ENCODE measurements at places on chromosomes 6 and 20. TPM values are rescaled to one million over a fixed set of nuclear protein-coding genes. Genes with fewer than 3 reads are reported as not detected.

Gene TFAP2D
- total RNA-seq, result not detected

Gene XKR7
- total RNA-seq, result not detected

Gene SLC22A16
- not detected for total RNA-seq

DNA sequence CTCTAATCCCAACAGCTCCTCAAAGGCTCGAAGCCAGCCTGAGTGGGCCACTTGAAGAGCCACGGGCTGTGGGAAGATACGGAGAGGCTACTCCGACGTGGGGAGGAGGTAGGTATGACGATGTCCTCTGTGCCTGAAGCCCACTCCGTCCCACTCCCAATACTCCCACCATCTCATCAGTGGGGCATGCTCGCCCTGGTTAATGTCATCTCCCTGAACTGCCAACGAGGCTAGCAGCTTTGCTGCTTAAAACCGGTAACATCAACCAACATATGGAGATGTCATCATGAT, 11.1 kb downstream of the NRN1 start:
- no peak for DNase-seq

Gene GPLD1
- 0.17 TPM for total RNA-seq

- DNase-seq, result no peak
These were observed 193.6 kb upstream of the CEP162 start for GRCh38 chr6:84421031-84421430.

Gene COL9A3
- 1.9 TPM for total RNA-seq

Gene SCGN
- not detected for total RNA-seq

DNA sequence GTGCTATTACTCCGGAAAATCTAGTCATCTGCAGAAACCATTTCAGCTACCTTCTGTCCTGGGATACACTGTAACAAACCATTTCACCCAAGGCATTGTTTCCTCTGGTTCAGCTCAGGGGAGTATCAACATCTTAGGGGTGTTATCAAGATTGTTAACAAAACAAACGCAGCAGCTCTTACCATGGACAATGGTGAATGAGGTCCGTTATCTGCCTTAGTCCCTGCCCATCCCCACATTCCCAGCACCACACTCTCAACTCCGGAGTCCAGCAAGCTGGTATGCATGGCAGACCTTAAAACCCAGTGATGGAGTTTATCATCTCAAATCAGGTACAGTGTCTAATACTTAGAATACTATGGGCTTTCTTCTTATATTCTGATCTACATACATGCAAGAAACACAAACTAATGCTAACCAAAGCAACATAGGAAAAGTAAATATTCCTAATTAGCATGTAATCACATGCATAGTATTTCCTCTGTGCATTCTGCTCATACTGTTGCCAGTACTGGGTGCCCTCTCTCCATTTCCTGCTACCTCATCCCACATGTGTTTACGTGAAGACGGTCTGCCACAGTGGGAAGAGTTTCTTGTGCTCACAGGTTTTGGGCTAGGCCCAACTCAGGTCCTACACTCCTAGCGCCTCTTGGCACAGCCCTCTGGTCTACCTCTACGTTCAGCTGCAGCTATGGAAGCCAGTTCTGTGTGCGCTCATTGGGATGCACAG, 123.9 kb downstream of the DTNBP1 start:
- DNase-seq, result no peak

DNA sequence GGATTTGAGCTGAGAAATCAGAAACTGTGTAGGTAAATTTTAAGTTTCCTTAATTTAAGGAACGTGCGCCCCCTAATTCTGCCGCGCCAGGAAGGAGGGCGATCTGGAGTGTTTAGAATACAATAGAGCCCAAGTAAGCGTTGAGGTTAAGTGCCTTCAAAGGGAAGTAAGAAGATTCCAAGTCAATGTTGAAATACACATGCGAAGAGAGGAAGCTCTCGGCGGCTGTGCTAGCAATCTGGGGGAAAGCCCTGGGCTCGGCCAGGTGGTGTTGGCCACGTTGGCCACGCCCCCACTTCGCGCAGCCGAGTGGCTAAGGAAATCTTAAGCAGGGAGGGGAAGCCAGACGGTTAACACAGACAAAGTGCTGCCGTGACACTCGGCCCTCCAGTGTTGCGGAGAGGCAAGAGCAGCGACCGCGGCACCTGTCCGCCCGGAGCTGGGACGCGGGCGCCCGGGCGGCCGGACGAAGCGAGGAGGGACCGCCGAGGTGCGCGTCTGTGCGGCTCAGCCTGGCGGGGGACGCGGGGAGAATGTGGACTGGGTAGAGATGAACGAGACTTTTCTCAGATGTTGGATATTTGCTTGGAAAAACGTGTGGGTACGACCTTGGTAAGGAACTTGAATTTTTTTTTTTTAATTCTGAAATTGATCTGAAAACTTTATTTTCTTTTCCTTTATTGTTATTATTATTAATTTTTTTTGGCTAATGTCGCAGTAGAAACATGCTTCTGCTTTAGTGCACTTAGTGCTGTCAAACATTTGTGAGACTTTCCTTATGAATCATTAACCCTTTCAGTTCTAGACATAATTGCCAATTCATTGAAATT, at the start of gene PRDM1:
TSS of gene PRDM1 (plus strand) at position 353 of the 830 bp plus-strand sequence. CDS start at position 571, 218 bp downstream.
- peak; percentile 77 for DNase-seq

GRCh38 chr20:63182425-63182824, 33.5 kb downstream of the YTHDF1 start:
- no peak for DNase-seq

GRCh38 chr6:142956726-142957125, 11.8 kb upstream of the HIVEP2 start:
- no peak for DNase-seq

DNA sequence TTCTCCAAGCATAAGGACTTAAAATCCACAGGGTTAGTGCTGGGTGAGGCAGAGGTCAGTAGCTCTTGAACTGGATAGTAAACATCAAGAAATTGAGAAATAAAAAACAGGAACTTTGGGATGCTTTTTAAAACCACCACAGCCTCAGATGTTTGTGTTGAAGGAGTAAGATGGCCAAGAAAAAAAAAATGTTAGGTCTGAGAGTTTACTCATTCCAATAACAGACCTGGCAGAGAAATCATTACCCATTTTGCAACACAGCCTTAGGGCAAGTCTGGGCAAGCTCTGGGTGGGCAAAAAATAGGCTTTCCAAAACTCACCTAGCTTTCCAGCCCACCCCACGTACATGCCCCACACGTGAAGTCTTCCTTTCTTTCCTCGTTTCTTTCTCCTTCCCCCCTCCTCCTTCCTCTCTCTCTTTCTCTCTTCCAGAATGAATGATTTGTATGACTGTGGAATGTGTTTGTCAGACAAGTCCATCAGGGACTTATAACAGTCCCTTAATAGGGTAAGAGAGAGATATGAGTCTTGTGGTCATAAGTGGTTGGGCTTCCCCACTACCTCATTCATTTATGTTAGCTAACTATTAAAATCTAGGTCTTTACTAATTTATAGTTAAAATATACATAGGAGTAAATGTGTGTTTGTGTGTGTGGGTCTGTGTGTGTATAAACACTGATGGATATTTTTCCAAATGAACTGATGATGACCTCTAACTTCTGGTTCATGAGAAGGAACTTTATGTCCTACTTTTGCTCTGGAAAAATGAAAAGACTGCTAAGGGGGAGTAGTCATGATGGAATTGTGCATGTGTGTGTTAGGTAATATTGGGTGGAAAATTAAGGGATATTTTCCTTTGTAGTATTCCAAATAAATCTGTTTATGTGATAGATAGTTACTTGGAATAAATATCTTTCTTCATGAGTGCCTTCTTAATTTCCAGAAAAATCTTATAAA, 18.0 kb upstream of the DSE start:
- DNase-seq, result no peak

GRCh38 chr6:132962936-132963868, 148.8 kb downstream of the RPS12 start:
- peak; percentile 76 for DNase-seq

DNA sequence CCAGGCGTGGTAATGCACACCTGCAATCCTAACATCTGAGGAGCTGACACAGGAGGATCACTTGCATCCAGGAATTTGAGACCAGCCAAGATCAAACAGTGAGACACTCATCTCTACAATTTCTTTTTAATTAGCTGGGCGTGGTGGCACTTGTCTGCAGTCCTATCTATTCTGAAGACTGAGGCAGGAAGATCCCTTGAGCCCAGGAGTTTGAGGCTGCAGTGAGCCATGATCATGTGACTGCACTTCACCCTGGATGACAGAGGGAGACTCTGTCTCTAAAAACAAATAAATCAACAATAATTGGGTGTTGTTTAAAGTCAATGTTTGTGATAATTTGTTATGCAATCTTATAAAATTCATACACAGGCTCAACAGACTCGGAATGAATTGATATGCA, 18.0 kb upstream of the HLA-A start:
- no peak for DNase-seq

GRCh38 chr20:11437611-11438380, 479.9 kb upstream of the BTBD3 start:
- DNase-seq, result no peak

DNA sequence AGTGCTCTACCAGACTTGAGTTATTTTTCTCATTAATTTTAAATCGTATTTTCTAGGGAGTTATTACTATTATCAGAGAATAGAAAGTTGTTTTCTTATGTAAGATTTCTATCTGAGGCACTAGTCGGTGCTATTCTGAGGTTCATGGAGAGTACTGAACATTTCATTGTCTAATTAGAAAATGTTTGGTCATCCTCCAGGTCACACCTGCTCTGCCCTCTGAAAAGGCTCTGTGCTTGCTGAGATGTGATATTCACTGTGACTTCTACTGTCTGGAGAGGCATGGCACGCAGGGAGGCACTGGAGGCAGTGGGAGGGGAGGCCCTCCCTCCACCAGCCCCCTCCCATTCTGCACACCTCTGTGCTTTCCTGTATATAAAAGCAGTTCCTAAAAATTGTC, 3.0 kb downstream of the SYNDIG1 start:
- no peak for DNase-seq

- no peak for DNase-seq
These were observed 14.2 kb upstream of the FRK start for GRCh38 chr6:116074732-116075390.

DNA sequence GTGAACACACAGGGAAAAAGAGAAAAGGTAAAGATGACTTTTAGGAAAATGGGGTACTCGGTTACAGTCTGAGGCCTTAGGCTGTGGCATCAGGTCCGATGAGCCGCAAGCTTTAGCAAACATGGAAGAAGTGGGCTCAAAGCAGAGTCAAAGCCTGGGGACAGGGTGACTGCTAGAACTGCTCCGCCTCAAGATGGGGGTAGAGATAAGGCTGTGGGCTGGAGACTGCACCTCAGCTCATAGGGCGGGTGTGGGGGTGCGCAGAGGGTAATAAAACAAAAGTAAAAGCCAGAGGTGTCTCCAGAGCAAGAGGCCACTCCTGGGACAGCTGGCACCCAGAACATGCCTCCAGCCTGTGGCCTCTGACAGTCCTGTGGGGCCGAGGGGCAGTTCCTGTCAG, 21.3 kb upstream of the SYNDIG1 start:
- no peak for DNase-seq

DNA sequence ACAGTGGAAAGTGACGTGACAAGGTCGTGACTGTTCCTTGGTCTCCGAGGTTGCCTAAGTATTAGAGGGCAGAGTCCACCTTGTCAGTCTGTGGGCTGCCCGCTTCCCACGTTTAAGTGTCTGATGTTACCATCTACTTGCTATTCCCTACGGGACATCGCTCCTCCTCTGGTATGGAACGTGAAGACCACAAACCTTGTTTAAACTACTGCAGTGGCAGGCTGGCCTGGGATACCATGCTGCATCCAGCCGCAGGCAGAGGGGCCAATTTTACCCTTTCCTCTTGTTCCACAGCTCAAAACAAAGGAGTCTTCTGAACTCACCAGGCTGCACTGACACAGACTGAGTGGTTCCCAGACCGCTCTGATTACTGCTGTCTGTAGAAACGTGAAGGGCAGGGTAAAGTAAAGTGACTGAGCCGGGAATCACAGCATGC, 275.9 kb downstream of the FOXC1 start:
- DNase-seq, result no peak

Gene IP6K3
- total RNA-seq, result under 0.01 TPM

DNA sequence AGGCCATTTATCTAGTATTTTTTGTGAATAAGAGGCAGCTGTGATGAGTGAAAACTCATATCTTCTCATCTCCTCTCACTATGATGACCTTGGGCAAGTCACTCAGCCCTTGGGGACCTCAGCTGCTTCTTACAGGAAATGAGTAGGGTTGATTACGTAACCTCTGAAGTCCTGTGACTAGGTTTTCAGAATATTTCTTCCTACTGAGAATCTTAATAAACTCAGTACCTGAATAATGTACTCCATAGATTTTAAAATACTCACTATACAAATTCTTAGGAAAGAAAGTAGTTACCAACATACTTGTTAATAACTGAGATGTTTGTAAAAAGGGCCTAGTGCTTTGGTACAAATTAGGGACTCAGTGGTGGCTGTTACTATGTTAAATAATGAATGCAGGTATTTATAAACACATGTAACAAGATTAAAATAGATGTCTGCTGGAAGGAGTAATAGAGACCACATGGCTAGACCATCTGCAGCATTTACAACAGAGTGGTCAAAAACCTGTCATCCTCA, 60.9 kb downstream of the RPRD1B start:
- peak; percentile 82 for DNase-seq

Gene RNF39
- not detected for total RNA-seq

DNA sequence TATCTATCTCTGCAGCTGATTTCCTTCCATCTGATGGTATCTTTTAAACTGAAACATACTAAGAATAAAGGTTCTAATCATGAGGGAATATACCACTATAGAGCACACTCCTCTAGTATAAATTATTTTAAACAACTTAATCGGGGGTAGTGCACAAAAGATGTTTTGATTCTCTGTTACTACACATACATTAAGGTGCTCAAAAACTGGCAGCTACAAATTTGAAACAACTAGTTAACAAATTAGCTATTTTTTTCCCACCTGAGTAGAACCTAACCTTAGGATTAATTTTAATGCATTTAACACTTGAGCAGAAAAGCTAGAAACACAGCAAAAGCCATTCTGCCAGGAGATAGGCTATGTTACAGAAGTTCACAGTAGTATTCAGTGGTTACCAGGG, 23.0 kb downstream of the CCNC start:
- no peak for DNase-seq

Gene SMPDL3A
- total RNA-seq, result 6.3 TPM

- no peak for DNase-seq
These were observed 779 bp upstream of the KCNG1 start for GRCh38 chr20:51023617-51024155.

DNA sequence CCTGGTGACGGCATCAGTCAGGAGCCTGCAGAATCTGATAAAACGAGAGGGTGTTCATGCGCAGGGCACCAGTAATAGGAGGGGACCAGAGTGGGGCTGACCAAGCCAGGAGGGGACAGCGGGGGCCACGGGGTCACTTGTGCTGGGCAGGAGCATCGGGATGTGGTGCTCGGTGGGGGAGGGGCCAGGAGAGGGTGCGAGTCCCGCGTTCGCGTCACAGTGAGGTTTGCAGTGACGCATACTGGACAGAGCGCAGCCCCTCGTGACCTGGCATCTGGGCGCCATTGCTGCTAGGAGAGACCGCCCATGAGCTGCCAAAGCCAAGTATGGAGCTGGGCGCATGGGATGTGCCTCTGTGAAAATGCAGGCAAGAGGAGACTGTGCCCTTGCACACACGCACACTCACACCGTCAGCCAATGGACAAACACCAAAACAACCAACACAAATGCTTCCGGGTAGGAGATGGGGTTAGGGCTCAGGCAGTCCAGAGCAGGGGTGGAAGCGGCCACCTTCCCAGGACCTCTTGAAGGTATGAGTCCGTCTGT, 13.9 kb upstream of the MTG2 start:
- no peak for DNase-seq

GRCh38 chr6:139801571-139802321, 427.3 kb upstream of the CITED2 start:
- DNase-seq, result peak; percentile 25

- no peak for DNase-seq
These were observed 415 bp upstream of the CUL9 start for GRCh38 chr6:43181621-43181941.

Data from dermis blood vessel endothelial cell (primary cell).